Karpas-422 (cell line): ENCODE measurements at places on chromosomes 1 and 21. TPM values are rescaled to one million over a fixed set of nuclear protein-coding genes. Genes with fewer than 3 reads are reported as not detected.

- no peak overlapping the region for H3K4me3 ChIP-seq
- H3K27me3 ChIP-seq: no peaks in the 10 kb centered on the region
- H3K36me3 ChIP-seq: no peaks in the 10 kb centered on the region
- no peak overlapping the region for H3K27ac ChIP-seq
- no peak for DNase-seq
- H3K4me1 ChIP-seq: peaks cover 18% of the 10 kb centered on the region
Measured at GRCh38 chr1:6034750-6035096, 11.0 kb upstream of the KCNAB2 start.

DNA sequence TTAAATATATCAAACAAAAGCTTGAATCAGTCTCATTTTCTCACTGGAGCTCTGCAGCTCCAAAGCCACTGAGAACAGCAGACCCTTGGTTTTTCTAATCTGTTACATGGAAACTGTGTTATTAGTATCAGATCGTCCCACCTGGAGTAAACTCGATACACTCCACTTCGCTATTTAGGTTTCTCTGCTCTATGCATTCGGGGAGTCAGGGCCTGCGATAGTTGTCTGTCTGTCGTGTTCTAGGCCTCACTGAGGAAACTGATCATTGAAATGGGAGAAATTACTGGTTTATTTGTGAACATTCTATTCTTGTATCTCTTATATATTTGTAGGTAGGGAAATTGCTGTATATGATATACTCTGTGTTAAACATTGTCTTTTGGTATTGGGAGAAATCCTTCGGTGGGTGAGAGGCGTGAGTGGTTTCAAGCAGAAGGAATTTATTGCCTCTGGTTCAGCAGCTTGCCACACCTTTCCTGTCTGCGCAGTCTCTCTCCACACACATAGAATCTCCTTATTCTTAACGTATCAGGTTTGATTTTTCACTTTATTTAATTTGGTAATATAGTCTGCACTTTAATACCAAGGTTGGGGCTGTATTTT lies 8.5 kb downstream of the PRDM2 start:
- no peak overlapping the region for H3K27ac ChIP-seq
- no peaks in the 10 kb centered on the region for H3K36me3 ChIP-seq
- no peak overlapping the region for H3K4me3 ChIP-seq
- DNase-seq: no peak
- H3K4me1 ChIP-seq: peaks cover 14% of the 10 kb centered on the region

DNA sequence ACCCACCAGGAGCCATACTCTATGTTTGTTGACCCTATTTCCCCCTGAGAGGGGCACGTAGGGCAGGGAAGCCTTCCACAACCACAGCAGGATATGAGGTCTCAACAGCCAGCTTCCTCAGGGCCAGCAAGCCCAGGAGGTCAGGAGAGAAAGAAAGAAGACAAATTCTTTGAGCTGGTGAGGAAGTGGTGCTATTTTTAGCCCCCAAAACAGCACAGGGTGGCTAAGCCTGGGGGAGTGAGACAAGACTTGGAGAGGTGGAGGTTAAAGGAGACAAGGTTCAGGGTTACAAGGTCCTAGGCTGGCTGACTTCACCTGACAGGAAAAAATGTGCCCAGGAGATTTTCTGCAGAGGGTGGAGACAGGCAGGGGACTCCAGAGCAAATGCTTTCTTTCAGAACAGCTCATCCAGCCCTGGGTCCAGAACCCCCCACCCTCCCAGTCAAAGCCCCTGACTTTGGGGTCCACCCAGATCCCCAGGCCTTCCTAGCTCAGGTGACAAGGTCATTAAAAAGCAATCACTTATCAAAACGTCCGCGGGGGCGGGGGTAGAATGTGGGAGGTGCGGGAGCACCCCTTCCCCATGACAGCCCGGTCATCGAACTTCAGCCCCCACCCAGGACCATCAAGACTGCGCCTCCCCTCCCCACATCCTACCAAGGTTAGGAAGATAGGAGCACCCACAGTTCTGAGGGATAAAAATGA lies 1.3 kb downstream of the SV2A start:
- no peaks in the 10 kb centered on the region for H3K4me1 ChIP-seq
- no peak overlapping the region for H3K4me3 ChIP-seq

- H3K4me1 ChIP-seq: peaks cover 21% of the 10 kb centered on the region
- 0 out of 2 replicates have a peak, but pooled peaks cover 12% of the 10 kb centered on the region for H3K36me3 ChIP-seq
- H3K27ac ChIP-seq: no peak overlapping the region
- no peak for DNase-seq
Measured at GRCh38 chr1:225921734-225922709, 2.0 kb downstream of the PYCR2 start.

DNA sequence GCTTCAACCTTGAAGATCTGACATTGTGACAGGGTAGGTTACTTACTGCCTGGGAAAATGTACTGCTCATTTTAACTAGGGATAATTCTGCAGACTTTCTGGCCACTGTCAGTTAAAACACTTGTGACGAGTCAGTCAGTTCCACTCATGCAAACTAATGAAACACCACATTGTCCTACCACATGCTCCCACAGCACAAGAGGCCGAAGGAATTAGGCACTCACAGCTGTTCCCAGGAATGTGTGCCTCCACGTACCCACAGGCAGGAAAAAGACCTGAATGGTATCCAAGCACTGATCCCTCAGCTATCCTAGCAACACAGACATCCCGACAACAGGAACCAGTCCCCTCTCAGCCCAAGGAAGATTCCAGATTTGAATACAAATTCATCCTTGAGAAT lies 12.3 kb downstream of the BCAR3 start:
- DNase-seq: no peak
- H3K4me3 ChIP-seq: no peak overlapping the region
- no peak overlapping the region for H3K27ac ChIP-seq
- H3K4me1 ChIP-seq: no peaks in the 10 kb centered on the region

GRCh38 chr1:35406103-35406502 lies 137.6 kb downstream of the ZMYM4 start:
- H3K4me1 ChIP-seq: no peaks in the 10 kb centered on the region
- no peak overlapping the region for H3K27ac ChIP-seq
- H3K27me3 ChIP-seq: no peaks in the 10 kb centered on the region

GRCh38 chr1:172154551-172154950 lies 265.9 kb upstream of the C1orf105 start:
- H3K27me3 ChIP-seq: no peaks in the 10 kb centered on the region
- no peaks in the 10 kb centered on the region for H3K4me1 ChIP-seq
- no peak for DNase-seq
- H3K36me3 ChIP-seq: no peaks in the 10 kb centered on the region

- no peaks in the 10 kb centered on the region for H3K27me3 ChIP-seq
- no peak overlapping the region for H3K27ac ChIP-seq
- no peak overlapping the region for H3K4me3 ChIP-seq
- DNase-seq: no peak
- H3K4me1 ChIP-seq: no peaks in the 10 kb centered on the region
- no peaks in the 10 kb centered on the region for H3K36me3 ChIP-seq
Measured at GRCh38 chr1:79667848-79668696, 661.5 kb upstream of the ADGRL4 start.

GRCh38 chr1:20386323-20387081 lies 95.8 kb downstream of the VWA5B1 start:
- H3K4me1 ChIP-seq: peaks cover 76% of the 10 kb centered on the region
- H3K36me3 ChIP-seq: no peaks in the 10 kb centered on the region
- peak overlapping the region; percentile 51; the same call in 1 of the 2 replicates for H3K4me3 ChIP-seq
- peak; percentile 59 for DNase-seq
- H3K27ac ChIP-seq: peak overlapping the region; percentile 83
- no peaks in the 10 kb centered on the region for H3K27me3 ChIP-seq

GRCh38 chr1:194653385-194653784 lies 1467.0 kb upstream of the B3GALT2 start:
- no peaks in the 10 kb centered on the region for H3K36me3 ChIP-seq
- no peaks in the 10 kb centered on the region for H3K4me1 ChIP-seq
- H3K27me3 ChIP-seq: no peaks in the 10 kb centered on the region
- no peak overlapping the region for H3K27ac ChIP-seq
- H3K4me3 ChIP-seq: no peak overlapping the region

- H3K27me3 ChIP-seq: no peaks in the 10 kb centered on the region
- no peak overlapping the region for H3K27ac ChIP-seq
- no peaks in the 10 kb centered on the region for H3K4me1 ChIP-seq
- H3K36me3 ChIP-seq: no peaks in the 10 kb centered on the region
Measured at GRCh38 chr1:89734442-89734841, 86.4 kb upstream of the LRRC8D start.

DNA sequence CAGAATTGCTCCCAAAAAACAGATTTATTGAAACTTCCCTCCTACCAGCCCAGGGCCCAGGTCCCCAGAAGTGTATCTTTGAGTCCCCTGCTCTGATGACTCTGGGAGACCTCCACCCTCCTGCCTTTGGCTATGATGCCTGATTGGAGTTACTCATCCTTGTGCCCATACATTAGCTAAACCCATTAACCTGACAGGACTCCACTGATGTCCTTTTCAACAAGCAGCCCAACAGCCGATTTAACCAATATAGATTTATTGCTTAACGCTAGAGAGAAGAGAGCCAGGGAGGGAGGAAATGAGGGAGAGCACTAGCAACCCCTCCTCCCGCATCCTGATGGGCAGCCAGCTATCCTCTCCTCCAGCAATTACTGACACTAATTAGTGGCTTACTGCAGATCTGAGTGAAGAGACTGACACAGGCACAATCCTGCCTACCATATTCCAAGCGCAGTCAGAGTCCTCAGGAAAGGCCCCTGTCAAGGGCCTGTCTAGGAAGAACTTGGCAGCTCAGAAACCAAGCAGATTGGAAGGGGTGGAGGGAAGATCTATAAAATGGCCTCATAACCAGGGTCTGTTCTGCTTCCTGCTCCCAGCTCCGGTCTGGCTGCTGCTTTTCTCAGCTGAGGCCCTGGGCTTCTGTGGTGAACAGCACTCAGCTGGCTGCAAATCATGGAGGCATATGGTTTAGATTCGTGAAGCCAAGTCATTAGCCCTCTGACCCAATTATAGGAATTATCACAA lies 484.5 kb upstream of the DAB1 start:
- DNase-seq: no peak
- H3K27ac ChIP-seq: no peak overlapping the region
- no peaks in the 10 kb centered on the region for H3K27me3 ChIP-seq
- no peak overlapping the region for H3K4me3 ChIP-seq

GRCh38 chr1:116853680-116854402 lies 55.9 kb upstream of the PTGFRN start:
- no peaks in the 10 kb centered on the region for H3K4me1 ChIP-seq
- H3K4me3 ChIP-seq: no peak overlapping the region
- H3K36me3 ChIP-seq: no peaks in the 10 kb centered on the region
- DNase-seq: peak; percentile 23

DNA sequence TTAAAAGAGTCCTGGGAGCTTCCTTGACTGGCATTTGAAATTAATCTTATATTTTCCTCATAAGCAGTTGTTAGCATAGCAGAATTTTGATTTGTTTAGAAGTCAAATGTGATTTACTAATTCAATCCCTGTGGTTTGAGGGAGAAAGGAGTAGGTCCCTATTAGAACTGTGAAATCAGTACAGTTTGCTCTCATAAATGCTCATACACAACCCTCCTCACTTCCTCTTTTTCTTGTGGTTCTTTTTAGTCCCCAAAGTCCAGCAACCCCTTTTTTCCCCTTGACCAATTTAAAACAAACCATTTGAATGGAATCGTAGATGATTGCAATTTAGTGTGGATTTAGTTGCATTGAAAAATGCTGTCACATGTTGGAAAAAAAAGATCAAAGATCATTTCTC lies 9.2 kb upstream of the IFI44 start:
- no peak overlapping the region for H3K4me3 ChIP-seq
- no peaks in the 10 kb centered on the region for H3K36me3 ChIP-seq
- H3K27me3 ChIP-seq: no peaks in the 10 kb centered on the region
- H3K4me1 ChIP-seq: no peaks in the 10 kb centered on the region

OPRD1 gene
- not detected in 2 replicates for total RNA-seq

TRAF3IP3 gene
- 1.6 and 3.5 TPM in 2 replicates for total RNA-seq

HRNR gene
- total RNA-seq: not detected in 2 replicates

CSMD2 gene
- 0.07 and 0.19 TPM in 2 replicates for total RNA-seq

TRIM33 gene
- total RNA-seq: 38.0 and 78.9 TPM in 2 replicates

MAP3K21 gene
- 2.2 and 3.4 TPM in 2 replicates for total RNA-seq

TCHH gene
- not detected in 2 replicates for total RNA-seq

KRTAP21-2 gene
- not detected in 2 replicates for total RNA-seq

S100B gene
- not detected in 2 replicates for total RNA-seq

AIM2 gene
- 1.7 and 2.1 TPM in 2 replicates for total RNA-seq
